ENCODE measurements at places on chromosomes 12 and 14. TPM values are rescaled to one million over a fixed set of nuclear protein-coding genes. Genes with fewer than 3 reads are reported as not detected.

Gene FGF6
- not detected for total RNA-seq

Gene CSRP2
- total RNA-seq: 0.25 TPM

Gene RABGGTA
- total RNA-seq: 33.0 TPM

Gene P2RX7
- 3.4 TPM for total RNA-seq

Gene GARIN6
- not detected for total RNA-seq

Gene MMP17
- total RNA-seq: 0.51 TPM

Gene TAS2R8
- not detected for total RNA-seq

Gene DNAH10
- 0.06 TPM for total RNA-seq

Gene TBC1D30
- 1.9 TPM for total RNA-seq

Gene ABCC9
- total RNA-seq: not detected

Gene ARHGEF40
- 0.48 TPM for total RNA-seq
